ENCODE measurements at places on chromosomes 7 and 10. TPM values are rescaled to one million over a fixed set of nuclear protein-coding genes. Genes with fewer than 3 reads are reported as not detected.

AGAP5 gene
- total RNA-seq = 3.3 TPM

CPED1 gene
- total RNA-seq = 47.9 TPM

FAM237B gene
- total RNA-seq = under 0.01 TPM

GNGT1 gene
- not detected for total RNA-seq

C10orf53 gene
- total RNA-seq = not detected

MEOX2 gene
- 4.0 TPM for total RNA-seq

CD36 gene
- total RNA-seq = 84.1 TPM

VPS41 gene
- 39.3 TPM for total RNA-seq

NXPH1 gene
- total RNA-seq = not detected
